ENCODE measurements at places on chromosomes 12 and 14.

DNA sequence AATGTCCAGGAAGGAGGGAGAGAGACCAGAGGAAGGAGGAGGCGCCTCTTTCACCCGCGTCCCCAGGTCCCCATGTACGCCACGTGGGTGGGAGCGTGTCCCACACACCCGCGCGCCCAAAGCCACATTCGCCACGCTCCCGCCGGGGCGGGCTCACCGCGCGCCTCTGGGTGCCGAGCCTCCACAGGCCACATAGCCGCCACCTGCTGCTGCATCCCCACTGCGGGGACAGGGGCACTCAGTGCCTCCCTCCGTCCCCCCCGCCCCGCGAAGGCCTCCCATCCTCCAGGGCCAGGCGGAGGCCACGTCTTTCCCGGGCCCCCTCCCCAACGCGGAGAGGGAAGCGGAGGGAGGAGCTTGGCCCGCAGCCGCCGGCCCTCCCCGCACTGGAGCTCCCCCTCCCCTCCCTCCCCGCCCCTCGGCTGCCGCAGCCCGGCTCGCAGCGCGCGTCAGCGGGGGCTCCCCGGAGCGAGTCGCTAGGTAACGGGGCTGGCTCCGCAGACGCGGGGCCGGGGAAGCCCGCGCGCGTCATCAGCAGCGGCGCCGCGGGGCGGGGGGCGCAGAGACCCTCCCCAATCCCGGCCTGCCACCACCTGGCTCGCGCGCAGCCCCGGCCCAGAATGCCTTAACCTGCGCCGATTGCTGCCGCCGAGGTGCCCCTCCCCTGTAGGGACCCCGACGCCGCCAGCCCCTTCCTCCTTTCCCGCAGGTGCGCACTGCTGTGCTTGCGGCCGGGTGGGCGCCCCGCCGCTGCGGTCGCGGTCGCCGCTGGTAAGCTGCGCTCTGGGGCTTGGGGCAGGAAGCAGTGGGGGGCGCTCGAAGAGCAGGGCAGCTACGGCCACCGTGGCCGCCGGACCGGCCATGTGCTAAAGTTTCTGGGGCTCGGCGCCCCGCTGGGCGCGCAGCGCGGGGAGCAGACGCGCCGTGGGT, 536 bp upstream of the TUNAR start:
- DNase-seq: peak; percentile 48

GRCh38 chr12:30792648-30793499, 38.1 kb upstream of the CAPRIN2 start:
- DNase-seq: no peak

- DNase-seq: no peak
Observed at GRCh38 chr14:40218282-40218941, 786.2 kb upstream of the FBXO33 start.

GRCh38 chr14:39050389-39050788, 52.6 kb downstream of the SEC23A start:
- DNase-seq: no peak

GRCh38 chr12:108284163-108284562, 54.9 kb downstream of the CMKLR1 start:
- no peak for DNase-seq

Data from D721Med (cell line).